ENCODE measurements at places on chromosomes 1 and 21. TPM values are rescaled to one million over a fixed set of nuclear protein-coding genes. Genes with fewer than 3 reads are reported as not detected.

KLHDC8A gene
- 0.36 TPM for total RNA-seq

C1QB gene
- total RNA-seq, result not detected

SNX7 gene
- 29.7 TPM for total RNA-seq

OPRD1 gene
- 0.67 TPM for total RNA-seq

CELA3A gene
- 1.5 TPM for total RNA-seq

DNA sequence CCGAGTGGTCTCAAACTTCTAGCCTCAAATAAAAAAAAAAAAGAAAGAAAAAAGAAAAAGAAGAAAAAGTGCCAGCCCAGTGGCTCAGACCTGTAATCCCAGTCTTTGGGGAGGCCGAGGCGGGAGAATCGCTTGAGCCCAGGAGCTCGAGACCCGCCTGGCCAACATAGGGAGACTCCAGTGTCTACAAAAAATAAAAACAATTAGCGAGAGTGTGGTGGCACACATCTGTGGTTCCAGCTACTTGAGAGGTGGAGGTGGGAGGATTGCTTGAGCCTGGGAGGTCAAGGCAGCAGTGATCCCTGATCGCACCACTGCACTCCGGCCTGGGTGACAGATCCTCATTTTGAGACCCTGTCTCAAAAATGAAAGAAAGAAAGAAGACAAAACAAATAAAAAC lies 1.4 kb upstream of the PTGFRN start:
- H3K27ac ChIP-seq, result no peak overlapping the region
- H3K36me3 ChIP-seq, result no peaks in the 10 kb centered on the region
- DNase-seq, result no peak
- H3K4me3 ChIP-seq, result peak overlapping the region; percentile 62

DNA sequence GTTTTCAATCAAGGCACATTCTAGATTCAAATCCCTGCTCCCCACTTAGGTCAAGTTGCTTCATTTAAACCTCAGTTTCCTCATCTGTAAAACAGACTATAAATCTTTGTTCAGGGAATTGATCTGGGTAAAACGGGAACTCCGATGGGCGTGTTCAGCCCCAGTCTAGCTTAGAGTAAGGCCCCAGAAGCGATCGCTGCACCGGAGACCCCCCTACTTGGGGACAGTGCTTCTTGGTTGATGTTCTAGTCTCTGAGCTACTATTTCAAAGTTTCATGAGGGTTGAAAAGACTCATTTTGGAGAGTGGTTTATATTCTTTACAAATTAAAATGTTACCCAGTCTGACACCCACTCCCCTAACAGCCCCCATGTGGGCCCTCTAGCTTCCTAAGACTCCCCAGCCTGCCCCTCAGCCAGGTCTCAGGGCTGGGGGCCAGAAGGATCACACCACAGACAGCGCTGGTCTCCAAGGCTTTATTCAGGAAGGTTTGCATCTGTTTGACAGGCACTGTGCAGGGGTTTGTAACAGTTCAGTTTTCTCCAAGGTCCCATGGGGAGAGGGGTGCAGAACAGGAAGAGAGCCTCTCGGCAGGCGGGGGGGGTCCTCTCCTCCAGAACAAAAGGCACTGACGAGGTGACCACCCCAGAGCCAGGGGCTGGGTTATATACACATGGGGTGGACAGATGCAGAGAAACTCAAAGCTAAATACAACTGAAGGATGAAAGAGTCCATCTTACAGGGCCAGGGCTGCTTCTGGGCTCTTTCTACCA lies 82.9 kb downstream of the STUM start:
- H3K36me3 ChIP-seq, result no peaks in the 10 kb centered on the region
- no peak for DNase-seq
- no peak overlapping the region for H3K4me3 ChIP-seq
- H3K27ac ChIP-seq, result no peak overlapping the region
- no peaks in the 10 kb centered on the region for H3K4me1 ChIP-seq

GRCh38 chr1:26283279-26283853 lies 3.5 kb downstream of the SH3BGRL3 start:
- peaks cover 4% of the 10 kb centered on the region for H3K36me3 ChIP-seq
- no peaks in the 10 kb centered on the region for H3K27me3 ChIP-seq
- H3K4me1 ChIP-seq, result peaks cover 19% of the 10 kb centered on the region
- H3K27ac ChIP-seq, result peak overlapping the region; percentile 71
- H3K4me3 ChIP-seq, result no peak overlapping the region
- DNase-seq, result no peak

- H3K27me3 ChIP-seq, result no peaks in the 10 kb centered on the region
- DNase-seq, result no peak
- no peak overlapping the region for H3K4me3 ChIP-seq
- no peak overlapping the region for H3K27ac ChIP-seq
- H3K36me3 ChIP-seq, result peaks cover 35% of the 10 kb centered on the region
These were observed 35.0 kb downstream of the DHCR24 start for GRCh38 chr1:54851936-54852524.

Data from progenitor cell of endocrine pancreas (in vitro differentiated cells).